ENCODE measurements at places on chromosomes 13 and 19.

DNA sequence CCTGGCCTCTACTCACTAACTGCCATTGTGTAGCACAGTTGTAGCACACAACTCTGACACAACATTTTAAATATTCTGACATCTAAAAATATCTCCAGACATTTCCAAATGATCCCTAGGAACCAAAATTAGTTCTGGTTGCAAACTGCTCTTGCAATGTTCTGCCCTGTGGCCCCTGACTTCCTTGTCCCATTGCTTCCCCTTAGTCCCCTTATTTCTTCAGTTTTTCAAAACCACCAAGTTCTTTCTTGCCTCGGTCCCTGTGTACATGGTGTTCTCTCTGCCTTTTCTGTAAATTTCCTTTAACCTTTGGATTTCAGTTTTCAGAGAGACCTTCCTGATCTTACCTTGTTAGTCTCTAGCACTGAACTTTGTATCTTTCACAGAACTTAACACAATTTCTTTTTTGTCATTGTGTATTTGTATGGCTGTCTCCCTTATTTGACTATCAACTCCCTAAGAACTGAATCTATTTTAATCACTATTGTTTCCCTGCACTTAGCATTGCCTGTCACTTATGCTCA is 87.6 kb upstream of the MLNR start:
- no peak for DNase-seq

DNA sequence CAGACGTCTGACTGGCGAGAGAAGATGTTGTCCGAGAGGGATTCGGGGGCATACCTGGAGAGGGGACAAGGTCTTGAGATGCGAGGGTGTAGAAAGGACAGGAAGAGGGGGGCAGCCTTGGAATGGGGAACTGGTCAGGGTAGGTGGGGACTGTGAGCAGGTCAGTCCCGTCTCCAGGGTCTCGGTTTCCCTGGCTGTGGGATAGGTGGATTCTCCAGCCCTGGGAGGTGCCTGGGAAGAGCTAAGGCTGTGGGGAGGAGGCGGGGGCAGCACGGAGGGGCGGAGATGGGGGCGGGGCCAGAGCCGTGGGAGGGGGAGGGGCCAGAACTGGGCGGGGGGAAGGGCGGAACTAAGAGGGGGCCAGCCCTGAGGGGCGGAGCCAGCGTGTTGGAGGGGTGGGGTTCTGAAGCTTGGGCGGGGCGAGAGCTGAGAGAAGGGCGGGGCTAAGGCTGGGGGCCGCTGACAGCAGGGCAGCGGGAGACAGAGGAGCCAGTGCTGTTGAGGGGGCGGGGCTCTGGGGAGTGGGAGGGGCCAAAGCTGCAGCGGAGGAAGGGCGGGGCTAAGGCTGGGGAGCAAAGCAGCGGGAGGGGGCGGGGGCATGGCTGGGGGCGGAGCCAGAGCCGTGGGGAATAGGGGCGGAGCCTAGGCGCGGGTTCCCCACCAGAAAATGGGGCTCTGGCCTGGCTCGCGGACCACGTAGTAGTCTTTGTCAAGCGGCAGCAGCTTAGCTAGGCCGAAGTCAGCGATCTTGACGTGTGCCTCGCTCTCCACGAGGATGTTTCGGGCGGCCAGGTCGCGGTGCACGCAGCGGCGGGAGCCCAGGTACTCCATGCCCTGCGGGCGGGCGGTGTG is 9.5 kb upstream of the INSL3 start:
- peak; percentile 40 for DNase-seq

DNA sequence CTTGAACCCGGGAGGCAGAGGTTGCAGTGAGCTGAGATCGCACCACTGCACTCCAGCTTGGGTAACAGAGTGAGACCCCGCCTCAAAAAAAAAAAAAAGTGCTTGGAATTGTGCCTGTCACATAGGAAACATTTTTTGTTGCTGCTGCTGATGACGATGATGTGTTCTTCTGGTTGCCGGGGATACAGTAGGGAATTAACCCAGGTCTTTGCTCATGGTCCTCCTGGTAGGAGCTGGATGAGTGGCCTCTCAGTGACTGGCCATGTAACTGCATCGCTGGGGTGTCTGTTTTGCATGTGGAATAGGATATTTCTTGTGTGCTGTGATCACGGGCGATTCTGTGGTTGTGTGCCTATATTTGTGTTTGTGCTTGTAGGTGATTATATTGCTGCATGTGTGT is 4.7 kb upstream of the CNFN start:
- no peak for DNase-seq

GRCh38 chr13:108346376-108346775 is 76.9 kb downstream of the TNFSF13B start:
- no peak for DNase-seq

- no peak for DNase-seq
These were observed 96.2 kb downstream of the COL4A2 start for GRCh38 chr13:110403315-110403714.

DNA sequence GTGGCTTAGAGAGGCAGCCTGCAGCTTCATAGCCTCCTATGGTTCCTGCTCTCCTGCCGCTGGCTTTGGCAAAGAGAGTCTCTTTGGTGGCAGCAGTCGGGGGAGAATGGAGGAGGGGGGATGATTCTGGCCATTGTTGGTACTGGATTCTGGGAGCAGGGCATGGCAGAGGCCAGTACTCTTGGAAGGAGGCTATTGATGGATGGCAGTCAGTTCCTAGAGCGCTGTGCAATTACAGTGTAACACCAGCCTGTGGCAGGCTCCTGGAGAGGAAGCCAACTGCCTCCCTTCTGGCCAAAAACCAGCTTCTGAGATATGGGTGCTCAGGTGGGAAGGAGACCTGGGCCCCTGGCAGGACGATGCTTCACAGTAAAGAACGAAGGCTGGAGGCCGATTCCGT is 47.9 kb upstream of the TMTC4 start:
- no peak for DNase-seq

- DNase-seq = no peak
These were observed 18.9 kb downstream of the ARID3A start for GRCh38 chr19:944663-945241.

GRCh38 chr19:15154002-15154612 is 46.7 kb downstream of the NOTCH3 start:
- DNase-seq = no peak

DNA sequence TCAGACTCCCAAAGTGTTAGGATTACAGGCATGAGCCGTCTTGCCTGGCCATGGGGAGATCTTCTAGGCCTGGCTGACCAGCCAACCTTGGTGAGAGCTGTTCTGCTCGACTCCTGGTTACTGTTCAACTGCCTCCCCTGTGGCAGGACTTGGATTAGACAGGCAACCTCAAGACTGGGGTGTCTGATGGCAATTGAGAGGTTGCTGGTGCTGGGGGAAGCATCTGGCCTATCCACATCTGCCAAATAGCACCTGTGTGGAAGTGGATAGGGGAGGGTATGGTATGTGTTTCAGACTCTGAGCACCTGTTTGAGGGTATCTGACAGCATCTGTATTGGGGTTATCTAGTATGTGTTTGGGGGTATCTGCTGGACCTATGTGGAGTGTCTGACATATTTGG is 44.7 kb downstream of the ARHGEF18 start:
- DNase-seq = no peak

GRCh38 chr19:55647732-55648584 is at the start of gene CCDC106:
Gene CCDC106, plus strand, starts transcription at chr19:55648212. Its CDS starts 835 bp downstream, at chr19:55649047.
- no peak for DNase-seq

- no peak for DNase-seq
These were observed 479.1 kb downstream of the SUCLA2 start for GRCh38 chr13:47521890-47522487.

- no peak for DNase-seq
These were observed 33.7 kb downstream of the VSTM1 start for GRCh38 chr19:54029930-54030490.

DNA sequence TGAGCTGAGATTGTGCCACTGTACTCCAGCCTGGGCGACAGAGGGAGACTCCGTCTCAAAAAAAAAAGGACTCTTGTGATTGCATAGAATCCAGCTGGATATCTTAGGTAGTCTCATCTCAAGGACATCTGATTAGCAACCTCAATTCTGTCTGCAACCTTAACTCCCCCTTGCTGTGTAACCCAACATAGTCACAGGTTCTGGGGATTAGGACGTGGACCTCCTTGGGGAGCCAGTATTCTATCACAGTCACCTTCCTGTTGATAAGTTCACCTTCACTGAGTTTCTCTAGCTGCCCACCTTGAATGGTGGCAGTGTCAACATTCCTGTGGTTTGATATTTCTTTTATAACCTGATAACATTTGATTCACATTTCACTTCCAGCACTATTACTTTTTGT is 27.2 kb downstream of the GPR18 start:
- DNase-seq = no peak

- no peak for DNase-seq
These were observed 4.5 kb downstream of the MAMSTR start for GRCh38 chr19:48714759-48715675.

- DNase-seq = no peak
These were observed 72.3 kb upstream of the MAB21L1 start for GRCh38 chr13:35548790-35549189.

- peak; percentile 2 for DNase-seq
These were observed 73.5 kb upstream of the PCDH17 start for GRCh38 chr13:57558051-57558467.

DNA sequence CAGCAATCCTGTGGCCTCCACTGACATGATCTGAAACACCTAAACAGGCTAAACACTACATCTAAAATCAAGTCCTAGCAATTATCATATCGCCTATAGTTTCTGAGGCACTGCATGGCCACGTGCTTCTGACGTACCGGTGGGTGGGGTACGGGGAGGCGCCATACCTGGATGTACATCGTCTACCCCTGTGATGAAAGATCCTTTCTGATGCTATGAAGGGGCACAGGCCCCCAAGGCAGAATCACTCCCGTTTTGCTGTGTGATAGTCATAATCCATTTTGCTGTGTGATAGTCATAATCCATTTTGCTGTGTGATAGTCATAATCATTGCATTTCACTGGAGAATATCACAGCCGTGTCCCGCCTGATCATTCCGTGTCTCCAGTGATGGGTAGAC is 118.7 kb upstream of the SOX1 start:
- no peak for DNase-seq

- DNase-seq = no peak
These were observed 1054.4 kb upstream of the SPRY2 start for GRCh38 chr13:81395368-81395767.

DNA sequence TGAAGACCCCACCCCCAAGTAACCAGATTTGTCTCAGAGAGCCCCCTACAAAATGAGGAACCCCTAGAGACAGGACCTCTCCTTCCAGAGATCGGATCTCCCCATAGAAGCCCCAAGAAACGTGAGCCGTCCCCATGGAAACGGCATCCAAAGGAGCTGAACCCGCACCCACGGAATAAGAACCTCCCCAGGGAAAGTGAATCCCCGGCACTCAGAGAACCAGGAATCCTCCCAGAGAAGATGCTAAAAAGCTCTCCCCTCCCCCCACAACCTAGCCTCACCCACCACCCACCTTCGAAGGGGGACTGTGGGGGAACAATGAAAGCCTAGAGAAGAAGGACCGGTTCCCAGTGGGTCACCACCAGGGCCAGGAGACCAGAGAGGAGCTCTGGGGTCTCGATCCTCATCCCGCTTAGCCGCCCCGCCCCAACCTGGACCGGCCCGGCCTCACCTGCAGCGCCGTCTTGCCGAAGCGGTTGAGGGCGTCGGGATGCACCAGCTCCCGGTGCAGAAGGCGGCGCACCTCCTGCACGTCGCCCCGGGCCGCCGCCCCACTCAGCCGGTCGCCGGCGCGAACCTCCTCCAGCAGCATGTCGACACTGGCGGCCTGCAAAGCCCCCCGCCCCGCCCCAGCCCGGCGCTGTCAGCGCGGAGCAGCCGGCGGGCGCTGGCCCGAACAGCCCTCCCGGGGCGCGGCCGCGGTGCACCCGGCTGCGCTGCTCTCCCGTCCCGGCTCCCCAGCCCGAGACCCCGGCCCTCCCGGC is 535 bp downstream of the CDKN2D start:
- no peak for DNase-seq

GRCh38 chr19:45448887-45449299 is 18.9 kb upstream of the FOSB start:
- DNase-seq = no peak

- DNase-seq = no peak
These were observed 249.9 kb downstream of the COL4A1 start for GRCh38 chr13:110057052-110057451.

DNA sequence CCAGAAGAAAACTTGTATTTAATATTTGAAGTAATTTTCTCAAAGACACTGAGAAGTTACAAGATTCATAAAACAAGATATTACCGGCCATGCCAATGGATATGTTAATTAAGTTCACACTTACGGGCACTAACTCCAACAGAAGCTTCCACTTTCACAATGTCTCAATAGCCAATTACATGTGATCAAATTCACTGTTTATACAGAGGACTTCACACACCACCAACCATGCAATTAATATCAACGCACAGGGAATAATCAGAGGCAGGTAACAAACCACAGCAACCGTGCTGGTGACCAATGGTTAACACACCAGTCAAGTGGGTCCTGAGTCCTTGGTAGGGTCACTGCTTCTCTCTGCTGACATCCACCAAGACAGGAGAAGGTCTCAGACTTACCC is 5.9 kb upstream of the ACOD1 start:
- no peak for DNase-seq

- DNase-seq = no peak
These were observed 1.1 kb downstream of the SHISA2 start for GRCh38 chr13:26050568-26051230.

- no peak for DNase-seq
These were observed 26.0 kb downstream of the SHISA2 start for GRCh38 chr13:26025771-26026170.

DNA sequence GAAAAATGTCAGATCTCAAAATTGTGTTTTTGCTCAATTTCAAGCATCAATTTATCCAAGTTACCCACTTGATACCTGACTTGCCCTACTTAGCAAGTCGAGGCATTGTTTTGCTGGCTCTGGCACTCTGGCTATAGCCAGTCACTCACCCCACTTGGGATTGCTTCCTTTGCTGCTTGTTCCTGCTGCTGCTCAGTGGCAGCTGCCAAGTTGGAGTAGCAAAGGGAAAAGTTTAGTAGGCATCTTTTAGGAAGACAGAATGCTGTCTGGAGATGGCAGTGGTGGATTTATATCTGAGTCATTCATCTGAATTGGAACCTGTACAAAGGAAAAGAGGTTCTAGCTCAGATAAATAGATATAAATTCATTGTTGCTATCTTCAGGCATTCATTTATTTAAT is 41.2 kb downstream of the PCCA start:
- DNase-seq = no peak

GRCh38 chr13:48113756-48114130 is 18.8 kb upstream of the MED4 start:
- no peak for DNase-seq

- no peak for DNase-seq
These were observed 652.1 kb upstream of the GPC6 start for GRCh38 chr13:92574499-92574898.

GRCh38 chr19:53101518-53101917 is 1.7 kb downstream of the ZNF160 start:
- no peak for DNase-seq

DNA sequence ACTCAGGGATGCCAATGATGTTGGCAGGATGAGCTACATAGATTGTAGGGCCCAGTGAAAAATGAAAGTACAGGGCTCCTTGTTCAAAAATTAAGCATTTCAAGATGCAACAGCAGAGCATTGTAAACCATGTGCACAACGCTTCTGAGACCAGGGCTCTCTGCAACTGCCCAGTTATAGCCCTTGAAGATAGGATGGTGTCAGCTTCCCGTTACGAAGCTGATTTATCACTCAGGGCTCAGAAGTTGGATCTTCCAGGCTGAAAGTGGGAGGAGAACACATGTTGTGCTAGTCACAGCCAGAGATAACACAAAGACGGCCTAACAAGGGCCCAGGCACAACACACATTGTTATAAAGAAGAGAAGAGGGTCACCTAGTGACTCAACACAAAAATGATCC is 466.7 kb downstream of the TUBA3C start:
- no peak for DNase-seq
